Activated CD8-positive, alpha-beta T cell treated with anti-CD3 and anti-CD28 coated beads, Interleukin-2, amount 10 ng/mL, durations not matched to agents 7 days and 5 days (primary cell): ENCODE measurements at places on chromosomes 4 and X. TPM values are rescaled to one million over a fixed set of nuclear protein-coding genes. Genes with fewer than 3 reads are reported as not detected.

- DNase-seq = no peak
Observed at GRCh38 chr4:17688011-17688441, 73.6 kb downstream of the MED28 start.

DNA sequence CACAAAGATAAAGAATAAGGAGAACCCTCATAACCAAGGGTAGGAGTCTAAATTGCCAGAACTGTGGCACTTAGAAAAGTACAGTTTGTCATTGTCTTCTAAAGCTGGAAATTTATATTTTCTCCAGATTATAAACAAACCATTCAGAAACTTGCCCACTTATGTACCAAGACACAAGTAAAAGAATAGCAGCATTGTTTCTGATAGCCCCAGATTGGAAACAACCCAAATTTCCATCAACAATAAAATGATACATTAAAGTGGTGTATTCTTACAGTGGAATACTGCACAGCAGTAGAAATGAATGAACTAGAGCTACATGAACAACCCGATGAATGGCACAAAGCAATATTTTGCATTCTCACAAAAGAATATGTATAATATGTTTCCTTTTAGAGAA is 63.1 kb upstream of the PDHA1 start:
- DNase-seq = no peak

- no peak for DNase-seq
Observed at GRCh38 chr4:38242101-38242500, 281.9 kb downstream of the PTTG2 start.

Gene LRAT
- not detected for total RNA-seq

Gene FANCB
- total RNA-seq = 12.8 TPM

GRCh38 chrX:10326578-10326977 is 169.8 kb downstream of the CLCN4 start:
- no peak for DNase-seq

Gene AKAP14
- not detected for total RNA-seq

GRCh38 chrX:46704767-46705386 is 54.0 kb downstream of the SLC9A7 start:
- peak; percentile 38 for DNase-seq

GRCh38 chr4:10117359-10118047 is 904 bp upstream of the WDR1 start:
- no peak for DNase-seq

Gene SPANXC
- total RNA-seq = not detected

Gene ANXA10
- total RNA-seq = not detected

Gene BRS3
- not detected for total RNA-seq

- DNase-seq = no peak
Observed at GRCh38 chr4:12042818-12043217, 614.1 kb upstream of the HS3ST1 start.

DNA sequence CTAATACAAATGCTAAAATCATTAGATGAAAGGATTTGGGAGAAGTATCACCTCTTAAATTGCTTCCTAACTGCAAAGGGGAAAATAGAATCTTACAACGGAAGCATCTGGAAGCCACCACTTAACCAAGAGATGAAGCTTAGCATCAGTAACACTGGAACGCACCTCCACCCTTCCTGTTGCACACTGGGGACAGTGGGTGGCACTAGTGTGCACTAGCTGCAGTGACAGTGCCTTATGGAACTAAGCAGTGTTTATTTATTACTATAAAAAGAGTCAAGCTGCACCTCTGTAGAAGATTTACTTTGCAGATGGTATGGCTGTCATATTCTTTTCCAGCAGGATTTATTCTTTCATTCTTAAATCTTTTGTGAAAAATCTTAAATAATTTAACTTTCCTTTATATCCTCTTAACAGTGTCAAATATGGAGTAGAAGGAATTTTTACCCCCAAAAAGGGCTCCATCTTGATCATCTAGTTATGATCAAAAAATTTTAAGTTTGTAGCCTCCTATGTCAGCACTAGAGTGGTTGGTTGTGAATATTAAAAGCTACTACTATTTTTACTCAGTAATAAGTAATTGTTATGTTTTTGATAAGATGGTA is 76.7 kb downstream of the SCD5 start:
- peak; percentile 51 for DNase-seq

GRCh38 chr4:76803522-76803921 is 94.4 kb downstream of the SOWAHB start:
- no peak for DNase-seq

- DNase-seq = no peak
Observed at GRCh38 chr4:95095348-95095974, 337.7 kb downstream of the BMPR1B start.

- DNase-seq = no peak
Observed at GRCh38 chr4:136032391-136032790, 1499.9 kb downstream of the PCDH18 start.

GRCh38 chr4:55238407-55238806 is 107.6 kb upstream of the SRD5A3 start:
- DNase-seq = no peak

DNA sequence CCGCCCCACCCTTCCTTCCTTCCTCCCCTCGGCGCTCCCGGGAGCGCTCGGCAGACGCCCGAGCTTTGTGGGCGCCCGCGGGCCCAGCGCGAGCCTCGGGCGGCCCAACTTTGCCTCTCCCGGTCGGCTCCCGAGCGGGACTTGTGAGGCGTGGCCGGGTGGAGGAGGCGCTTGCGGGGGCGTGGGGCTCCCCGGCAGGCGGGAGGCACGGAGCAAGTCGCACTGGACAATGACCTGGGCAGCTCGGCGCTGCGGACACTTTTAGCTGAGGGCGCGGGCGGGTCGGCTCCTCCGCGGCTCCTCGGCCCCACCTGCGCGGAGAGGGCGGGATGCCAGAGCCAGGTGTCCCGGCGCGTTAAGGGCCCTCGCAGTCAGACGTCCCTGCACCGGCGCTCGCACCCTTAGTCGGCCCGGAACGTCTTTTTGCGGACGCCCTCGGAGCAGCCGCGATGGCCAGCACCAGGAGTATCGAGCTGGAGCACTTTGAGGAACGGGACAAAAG is 385 bp downstream of the DCLK2 start:
- no peak for DNase-seq

GRCh38 chrX:6708041-6708440 is 173.1 kb upstream of the VCX3A start:
- no peak for DNase-seq

Gene HMX1
- total RNA-seq = not detected

DNA sequence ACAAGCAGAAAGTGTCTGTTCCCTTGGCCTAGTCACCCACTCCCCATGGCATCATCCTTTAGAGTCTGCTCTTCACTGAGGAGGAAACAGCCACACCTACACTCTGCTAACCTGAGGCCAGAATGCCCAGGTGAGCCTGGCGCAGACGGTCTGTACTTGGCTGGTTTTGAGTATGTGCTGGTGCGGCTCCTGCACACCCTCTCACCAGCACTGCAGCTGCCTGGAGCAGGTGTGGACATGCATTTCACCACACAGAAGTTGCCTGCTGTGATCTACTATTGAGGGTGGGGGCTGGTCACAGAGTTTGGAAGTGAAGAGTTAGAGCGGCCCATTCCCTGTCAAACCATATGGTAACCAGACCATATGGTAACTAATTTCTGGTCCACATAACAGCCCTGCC is 39.5 kb downstream of the KANTR start:
- DNase-seq = no peak
